ENCODE measurements at places on chromosomes 13 and 19.
A peak's percentile ranks its signal among the peaks of the same experiment; 100 is the strongest.

DNA sequence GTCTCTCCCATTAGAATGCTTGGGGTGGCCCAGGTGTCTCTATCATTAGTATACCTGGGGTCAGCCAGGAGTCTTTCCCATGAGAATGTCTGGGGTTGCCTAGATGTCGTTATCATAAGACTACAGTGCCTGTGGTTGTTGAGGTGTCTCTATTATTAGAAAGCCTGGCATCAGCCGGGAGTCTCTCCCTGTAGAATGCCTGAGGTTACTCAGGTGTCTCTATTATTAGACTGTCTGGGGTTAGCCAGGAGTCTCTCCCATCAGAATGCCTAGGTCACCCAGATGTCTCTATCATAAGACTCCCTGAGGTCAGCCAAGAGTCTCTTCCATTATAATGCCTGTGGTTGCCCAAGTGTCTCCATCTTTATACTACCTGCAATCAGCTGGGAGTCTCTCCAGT lies 1541.1 kb downstream of the UQCRFS1 start:
- no peak for DNase-seq

DNA sequence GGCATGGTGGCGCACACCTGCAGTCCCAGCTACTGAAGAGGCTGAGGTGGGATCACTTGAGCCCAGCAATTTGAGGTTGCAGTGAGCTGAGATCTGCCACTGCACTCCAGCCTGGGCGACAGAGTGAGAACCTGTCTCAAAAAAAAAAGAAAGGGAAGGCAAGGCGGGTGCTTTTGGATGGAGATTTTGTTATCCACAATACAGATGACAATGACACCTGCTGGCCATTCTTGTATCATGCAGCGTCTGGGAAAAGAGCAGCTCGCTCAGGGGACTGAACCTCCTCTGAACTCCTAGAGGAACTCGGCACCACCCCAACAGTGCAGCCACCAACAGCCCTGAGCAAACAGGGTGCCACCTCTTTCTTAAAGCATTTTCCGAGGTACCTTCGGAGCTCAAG lies 22.8 kb downstream of the HAUS8 start:
- no peak for DNase-seq

DNA sequence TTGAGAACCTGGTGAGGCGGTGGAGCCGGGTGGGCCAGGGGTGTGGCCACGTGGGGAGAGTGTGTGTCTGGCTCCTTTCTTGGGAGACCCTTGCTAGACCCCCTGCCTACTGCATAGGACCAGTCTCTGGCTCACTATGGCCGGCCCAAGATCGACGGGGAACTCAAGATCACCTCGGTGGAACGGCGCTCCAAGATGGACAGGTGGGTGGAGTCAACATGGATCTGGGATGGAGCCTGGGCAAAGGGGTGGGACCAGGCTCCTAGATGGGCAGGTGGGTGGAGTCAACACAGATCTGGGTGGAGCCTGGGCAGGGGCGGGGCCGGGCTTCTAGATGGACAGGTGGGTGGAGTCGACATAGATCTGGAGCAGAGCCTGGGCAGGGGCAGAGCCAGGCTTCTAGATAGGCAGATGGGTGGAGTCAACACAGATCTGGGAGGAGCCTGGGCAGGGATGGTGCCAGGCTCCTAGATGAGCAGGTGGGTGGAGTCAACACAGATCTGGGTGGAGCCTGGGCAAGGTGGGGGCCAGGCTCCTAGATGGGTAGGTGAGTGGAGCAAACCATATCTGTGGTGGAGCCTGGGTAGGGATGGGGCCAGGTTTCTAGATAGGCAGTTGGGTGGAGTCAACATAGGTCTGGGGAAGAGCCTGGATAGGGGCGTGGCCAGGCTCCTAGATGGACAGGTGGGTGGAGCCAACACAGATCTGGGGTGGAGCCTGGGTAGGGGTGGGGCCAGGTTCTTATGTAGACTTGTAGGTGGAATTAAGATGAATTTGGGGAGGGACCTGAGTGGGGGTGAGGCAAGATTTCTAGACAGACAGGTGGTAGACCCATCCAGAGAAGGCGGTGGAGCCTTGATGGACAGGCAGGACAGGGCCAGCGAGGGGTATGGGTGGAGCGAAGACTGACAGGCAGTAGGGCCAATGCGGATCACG lies 56.5 kb downstream of the VAV1 start:
- peak; percentile 56 for DNase-seq

DNA sequence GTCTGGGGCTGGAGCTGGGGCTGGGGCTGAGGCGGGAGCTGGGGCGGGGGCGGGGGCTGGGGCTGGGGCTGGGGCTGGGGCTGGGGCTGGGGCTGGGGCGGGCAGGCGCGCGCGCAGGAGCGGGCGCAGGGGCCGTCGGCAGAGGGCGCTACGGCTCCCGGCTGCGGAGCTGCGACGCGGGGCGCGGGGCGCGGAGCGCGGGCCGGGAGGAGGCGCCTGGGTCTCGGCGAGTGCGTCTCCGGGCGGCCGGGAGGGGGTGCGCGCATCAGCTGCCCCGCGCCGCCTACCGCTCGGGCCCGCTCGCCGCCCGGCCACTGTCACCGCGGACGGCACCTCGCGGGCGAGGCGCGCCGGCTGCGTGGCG lies 422 bp upstream of the MTUS2 start:
- peak; percentile 88 for DNase-seq

DNA sequence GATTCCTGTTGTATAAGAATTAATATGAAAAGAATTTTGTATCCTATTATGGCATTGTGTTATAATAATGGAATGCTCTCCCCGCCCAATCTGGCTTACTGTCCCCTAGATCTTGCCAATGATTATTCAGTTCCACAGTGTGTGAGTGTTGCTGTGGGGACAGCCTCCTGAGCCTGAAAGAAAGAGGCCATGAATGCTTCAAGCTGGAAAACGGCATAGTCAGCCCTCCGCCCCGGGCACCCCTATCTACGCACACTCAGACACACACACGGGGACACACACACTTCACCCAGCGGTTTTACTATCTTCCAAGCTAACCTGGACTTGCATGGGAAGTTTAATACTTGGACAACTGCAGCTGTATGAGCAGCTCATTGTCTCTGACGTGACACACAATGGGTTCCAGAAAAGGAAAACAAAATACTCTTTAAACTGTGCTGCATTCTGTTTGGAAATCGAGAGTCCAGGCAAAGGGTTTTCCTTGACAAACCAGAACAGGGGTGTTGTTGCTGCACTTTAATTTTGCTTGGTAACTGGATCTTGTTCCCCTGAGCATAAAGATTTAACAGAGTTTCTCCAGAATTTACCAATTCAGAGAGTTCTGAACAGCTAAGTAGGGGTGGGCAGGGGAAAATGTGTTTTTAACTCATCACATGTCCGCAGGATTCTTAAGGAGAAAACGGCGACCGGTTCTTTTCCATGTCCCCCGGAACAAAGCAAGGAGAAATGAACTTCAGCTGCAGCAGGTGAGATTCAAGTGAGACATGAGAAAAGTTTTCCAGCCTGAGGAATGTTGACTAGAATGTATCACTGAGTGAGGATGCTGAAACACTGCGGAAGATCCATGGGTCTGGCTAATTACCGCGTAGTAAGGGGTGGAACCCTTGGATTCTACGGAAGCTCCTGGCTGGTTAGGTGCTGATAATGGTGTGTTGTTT lies 472.9 kb downstream of the FOXO1 start:
- no peak for DNase-seq

- DNase-seq, result no peak
Measured at GRCh38 chr13:33235078-33235477, 50.5 kb downstream of the STARD13 start.

DNA sequence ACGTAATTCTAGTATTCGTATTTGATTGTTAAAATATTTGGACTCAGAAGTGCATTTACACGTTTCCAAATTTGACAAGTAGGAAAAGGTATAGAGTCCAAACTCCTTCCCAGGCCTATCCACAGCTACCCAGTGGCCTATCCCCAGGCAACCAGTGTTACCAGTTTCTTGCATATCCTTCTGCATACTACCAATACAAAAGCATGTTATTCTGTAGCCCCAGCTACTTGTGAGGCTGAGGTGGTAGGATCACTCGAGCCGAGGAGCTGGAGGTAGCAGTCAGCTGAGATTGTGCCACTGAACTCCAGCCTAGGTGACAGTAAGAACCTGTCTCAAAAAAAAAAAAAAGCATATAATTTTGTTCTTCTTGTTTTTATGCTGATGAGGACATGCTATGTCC lies 67.1 kb downstream of the LRCH1 start:
- DNase-seq, result no peak

DNA sequence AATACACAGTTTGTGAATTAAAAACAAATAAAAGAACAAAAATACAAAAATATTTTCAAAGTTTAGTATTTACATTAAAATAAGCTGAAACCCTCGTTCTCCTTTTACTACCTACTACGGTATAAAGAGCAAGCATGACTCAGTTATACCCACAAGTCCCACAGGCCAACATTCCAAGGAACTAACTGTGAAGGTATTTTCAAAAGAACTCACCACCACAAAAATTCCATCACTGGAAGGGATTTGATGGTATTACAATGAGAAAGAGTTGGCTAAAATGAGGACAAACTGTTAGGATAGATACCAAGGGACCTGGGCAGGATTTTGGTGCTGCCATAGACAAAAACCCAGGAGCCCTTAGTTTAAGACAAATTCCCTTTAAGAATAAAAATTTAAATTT lies 122.7 kb downstream of the TBC1D4 start:
- DNase-seq, result no peak

- DNase-seq, result no peak
Measured at GRCh38 chr19:54186934-54187381, 2.4 kb downstream of the MBOAT7 start.

DNA sequence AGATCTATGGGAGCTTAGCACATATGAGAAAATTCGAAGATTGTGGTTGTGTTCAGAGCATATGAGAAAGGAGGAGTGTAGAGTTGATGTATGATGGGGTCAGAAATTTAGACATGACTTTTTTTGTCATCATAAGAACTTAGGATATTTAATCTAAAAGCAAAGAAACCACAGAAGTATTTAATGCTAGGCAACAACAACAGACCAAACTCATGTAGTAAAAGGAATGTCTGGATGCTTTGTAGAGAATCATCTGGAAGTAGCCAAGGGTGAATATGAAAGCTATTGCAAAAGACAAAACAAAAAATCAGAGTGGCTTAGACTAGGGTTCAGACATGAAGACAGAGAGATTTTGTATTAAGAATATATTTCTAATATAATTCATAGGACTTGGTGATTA lies 190.3 kb downstream of the SLITRK1 start:
- DNase-seq, result no peak

DNA sequence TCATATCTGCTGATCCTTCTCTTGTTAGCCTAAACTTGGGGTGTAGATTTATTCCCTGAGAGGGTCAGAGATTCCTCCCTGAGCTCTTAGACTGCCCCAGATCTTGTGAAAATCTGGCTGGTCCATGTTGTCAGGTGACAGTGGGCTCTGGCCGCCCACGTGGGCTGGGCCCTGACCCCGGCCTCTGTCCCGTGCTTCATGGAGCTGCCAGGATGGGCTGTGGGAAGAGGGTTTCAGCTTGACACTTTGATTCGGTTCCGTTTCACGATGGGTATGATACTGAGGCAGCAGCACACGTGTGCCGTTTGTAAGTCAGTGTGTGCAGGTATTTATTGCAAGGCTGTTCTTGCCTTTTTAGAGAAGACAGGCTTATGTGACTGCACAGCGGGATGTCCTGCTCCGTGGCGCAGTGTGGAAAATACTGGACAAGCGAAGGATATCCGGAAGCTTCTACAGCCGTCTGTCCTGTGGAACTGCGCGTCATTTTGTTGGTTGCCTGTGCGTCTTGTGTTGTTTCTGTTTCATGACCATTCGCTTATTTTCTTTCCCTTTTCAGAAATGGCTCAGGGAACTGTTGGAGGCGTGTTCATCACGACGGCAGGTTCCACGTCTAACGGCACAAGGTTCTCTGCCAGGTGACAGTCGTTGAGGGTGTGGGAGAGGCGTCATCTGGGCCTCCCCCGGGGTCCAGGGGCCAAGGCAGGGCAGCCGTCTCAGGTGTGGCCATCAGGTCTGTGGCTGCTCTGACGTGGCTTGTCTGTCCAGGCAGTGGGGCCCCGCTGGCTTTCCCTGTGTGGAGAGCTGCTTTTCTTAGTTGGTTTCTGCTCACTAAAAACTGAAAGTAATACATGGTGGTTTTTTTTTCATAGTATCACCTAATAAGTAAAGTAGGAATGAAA lies 20.5 kb downstream of the ATP4B start:
- no peak for DNase-seq

- no peak for DNase-seq
Measured at GRCh38 chr13:50617134-50617721, 226.3 kb downstream of the DLEU7 start.

- no peak for DNase-seq
Measured at GRCh38 chr13:29676535-29676934, 81.0 kb upstream of the SLC7A1 start.

- no peak for DNase-seq
Measured at GRCh38 chr19:42018503-42019193, 24.6 kb upstream of the ATP1A3 start.

DNA sequence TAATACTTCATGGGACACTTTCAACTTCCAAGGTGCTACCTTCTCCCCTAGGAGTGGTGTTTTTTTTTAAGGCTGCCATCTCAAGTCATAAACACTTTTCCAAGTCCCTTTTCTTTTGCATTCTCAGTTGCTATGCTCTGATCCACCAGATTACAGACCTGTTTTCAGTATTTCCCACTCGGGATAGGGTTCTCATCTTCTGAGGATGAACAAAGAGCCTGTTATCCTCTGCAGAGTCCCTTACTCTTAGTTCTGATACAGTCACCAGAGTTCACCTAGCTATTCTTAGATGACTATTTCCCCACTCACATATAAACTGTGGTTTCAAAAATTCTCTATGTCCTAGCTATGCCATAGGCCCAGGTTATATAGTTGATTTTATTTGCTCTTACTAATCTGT lies 15.9 kb downstream of the ZDHHC20 start:
- DNase-seq, result no peak

GRCh38 chr13:79541426-79542049 lies 60.6 kb downstream of the NDFIP2 start:
- peak; percentile 24 for DNase-seq

GRCh38 chr19:1206864-1207450 lies 1.4 kb downstream of the STK11 start:
- no peak for DNase-seq

DNA sequence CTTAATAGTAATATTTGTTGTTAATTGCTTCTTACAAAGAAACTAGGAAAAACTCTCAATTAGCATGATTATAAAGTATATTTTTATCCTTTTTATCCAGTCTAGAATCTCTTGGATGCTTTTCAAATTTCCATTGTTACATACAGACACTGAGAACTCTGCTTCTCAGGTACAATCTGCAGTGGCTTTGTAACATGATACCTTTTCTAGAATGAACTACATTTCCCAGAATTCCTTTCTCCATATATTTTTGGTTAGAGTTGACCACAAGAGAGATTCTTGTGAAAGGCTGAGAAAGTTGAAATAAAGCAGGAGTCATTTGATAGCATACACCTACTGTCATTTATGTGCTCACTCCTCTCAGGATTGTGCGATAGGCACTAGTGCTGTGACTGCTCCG lies 148.6 kb downstream of the SLITRK6 start:
- DNase-seq, result no peak

GRCh38 chr13:101013245-101013644 lies 338.6 kb upstream of the TMTC4 start:
- no peak for DNase-seq

DNA sequence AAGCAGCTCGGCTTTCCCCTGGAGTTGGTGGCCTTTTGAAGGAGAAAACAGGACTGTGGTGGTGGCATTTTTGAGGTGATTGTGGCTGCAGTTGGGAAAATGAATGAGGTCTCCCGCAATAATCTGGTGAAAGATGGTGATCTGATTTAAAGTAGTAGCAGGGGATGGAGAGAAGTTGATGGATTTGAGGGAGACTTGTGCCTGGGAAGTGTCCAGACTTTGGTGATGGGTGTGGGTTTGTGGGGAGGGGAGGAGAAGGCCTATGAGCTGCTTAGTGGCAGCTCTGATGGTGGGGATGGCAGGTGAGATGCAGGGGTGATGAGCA lies 4.0 kb upstream of the EPN1 start:
- no peak for DNase-seq

All from GM20000 (cell line).